ENCODE measurements at places on chromosomes 6 and 20.
A peak's percentile ranks its signal among the peaks of the same experiment; 100 is the strongest.

- DNase-seq = no peak
Measured at GRCh38 chr6:75213112-75213511, 7.3 kb upstream of the COL12A1 start.

GRCh38 chr20:13400453-13400852, 179.4 kb downstream of the ISM1 start:
- no peak for DNase-seq

GRCh38 chr20:35796571-35796970, 24.8 kb downstream of the PHF20 start:
- no peak for DNase-seq

- no peak for DNase-seq
Measured at GRCh38 chr6:10603219-10603618, 82.1 kb downstream of the GCNT2 start.

DNA sequence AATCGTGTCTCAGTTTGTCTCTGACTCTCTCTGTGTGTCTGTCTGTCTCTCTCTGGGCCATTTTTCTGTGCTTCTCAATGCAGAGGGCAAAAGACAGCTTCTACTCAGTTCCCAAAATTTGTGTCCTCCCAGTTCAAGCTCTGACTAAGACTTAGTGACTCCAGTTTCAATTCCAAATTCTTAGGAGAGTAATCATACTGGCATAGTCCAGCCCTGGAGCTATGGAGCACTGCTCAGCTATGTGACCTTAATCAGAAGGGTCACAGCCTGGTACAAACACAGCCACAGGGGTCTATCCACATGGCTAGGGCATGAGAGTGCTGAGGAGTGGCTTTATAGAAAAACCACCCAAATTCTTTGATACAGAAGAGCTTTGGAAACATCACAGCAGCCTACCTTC, 91.9 kb downstream of the FOXF2 start:
- peak; percentile 66 for DNase-seq
